ENCODE measurements at places on chromosomes 1 and 21. TPM values are rescaled to one million over a fixed set of nuclear protein-coding genes. Genes with fewer than 3 reads are reported as not detected.

PHGDH gene
- total RNA-seq = 10.5 TPM

S100A2 gene
- total RNA-seq = 2.3 TPM

TNFRSF8 gene
- 0.59 TPM for total RNA-seq

MAP3K21 gene
- total RNA-seq = 0.22 TPM

MYCL gene
- 1.2 TPM for total RNA-seq

OVAAL gene
- 1.1 TPM for total RNA-seq

CD1B gene
- not detected for total RNA-seq

CFHR1 gene
- total RNA-seq = not detected

FCRL6 gene
- total RNA-seq = 0.32 TPM

ABL2 gene
- 7.4 TPM for total RNA-seq
